ENCODE measurements at places on chromosomes 16 and 17.
A peak's percentile ranks its signal among the peaks of the same experiment; 100 is the strongest.

- DNase-seq: peak; percentile 69
Observed at GRCh38 chr17:44793885-44794842, 35.4 kb downstream of the ADAM11 start.

GRCh38 chr17:40454613-40454995 lies 11.4 kb downstream of the IGFBP4 start:
- DNase-seq: no peak

- no peak for DNase-seq
Observed at GRCh38 chr16:2495041-2495440, 18.7 kb upstream of the ATP6V0C start.

DNA sequence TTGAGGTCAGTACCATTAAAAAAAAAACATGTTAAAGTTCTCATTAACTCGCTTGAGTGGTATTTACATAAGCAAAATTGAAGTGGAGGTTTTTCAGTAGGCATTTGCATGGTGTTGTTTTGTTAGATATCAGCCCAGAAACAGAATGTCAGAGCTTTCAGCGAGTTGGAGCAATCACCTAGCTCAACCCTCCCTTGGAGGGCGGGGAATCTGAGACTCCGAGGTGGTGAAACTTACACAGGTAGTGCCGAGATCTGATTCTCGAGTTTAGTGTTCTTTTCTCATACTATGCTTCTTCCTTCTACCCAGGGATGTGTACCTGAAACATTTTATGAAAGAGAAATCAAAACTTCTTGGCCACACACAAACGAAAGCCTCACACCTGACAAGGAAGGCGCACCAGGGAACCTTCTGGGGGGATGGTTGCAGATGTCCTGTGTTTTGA lies 6.6 kb downstream of the SEC14L1 start:
- DNase-seq: no peak

DNA sequence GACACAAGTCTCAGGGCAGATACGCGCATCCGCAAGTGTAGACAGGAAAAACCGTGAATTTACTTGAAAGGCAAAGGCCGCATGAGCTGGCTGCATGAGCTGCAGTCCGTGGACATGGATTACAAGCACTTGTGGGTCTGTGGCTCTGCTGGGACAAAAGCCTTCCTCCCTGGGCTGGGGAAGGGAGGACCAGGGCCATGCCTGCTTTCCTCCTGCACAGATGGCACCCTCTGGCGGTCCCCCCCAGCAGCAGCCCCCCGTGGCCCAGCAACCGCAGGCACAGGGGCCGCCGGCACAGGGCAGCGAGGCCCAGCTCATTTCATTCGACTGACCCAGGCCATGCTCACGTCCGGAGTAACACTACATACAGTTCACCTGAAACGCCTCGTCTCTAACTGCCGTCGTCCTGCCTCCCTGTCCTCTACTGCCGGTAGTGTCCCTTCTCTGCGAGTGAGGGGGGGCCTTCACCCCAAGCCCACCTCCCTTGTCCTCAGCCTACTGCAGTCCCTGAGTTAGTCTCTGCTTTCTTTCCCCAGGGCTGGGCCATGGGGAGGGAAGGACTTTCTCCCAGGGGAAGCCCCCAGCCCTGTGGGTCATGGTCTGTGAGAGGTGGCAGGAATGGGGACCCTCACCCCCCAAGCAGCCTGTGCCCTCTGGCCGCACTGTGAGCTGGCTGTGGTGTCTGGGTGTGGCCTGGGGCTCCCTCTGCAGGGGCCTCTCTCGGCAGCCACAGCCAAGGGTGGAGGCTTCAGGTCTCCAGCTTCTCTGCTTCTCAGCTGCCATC lies 1.7 kb upstream of the MRPL12 start:
- DNase-seq: no peak

DNA sequence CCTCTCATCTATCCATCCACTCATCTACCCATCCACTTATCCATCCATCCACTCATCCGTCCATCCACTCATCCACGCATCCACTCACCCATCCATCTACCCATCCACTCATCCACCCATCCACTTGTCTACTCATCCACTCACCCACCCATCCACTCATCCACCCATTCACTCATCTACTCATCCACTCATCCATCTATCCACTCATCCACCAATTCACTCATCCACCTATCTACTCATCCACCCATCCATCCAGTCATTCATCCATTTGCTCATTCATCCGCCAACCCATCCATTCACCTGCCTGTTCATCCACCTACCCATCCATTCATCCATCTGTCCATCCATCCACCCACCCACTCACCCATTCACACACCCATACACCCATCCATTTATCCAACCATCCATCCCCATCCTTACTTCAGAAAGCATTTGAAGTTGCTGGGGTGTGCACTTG lies 329.6 kb downstream of the SEC14L1 start:
- DNase-seq: no peak

GRCh38 chr16:67594956-67595355 lies 32.6 kb downstream of the CTCF start:
- no peak for DNase-seq

- no peak for DNase-seq
Observed at GRCh38 chr17:6912110-6913051, 80.9 kb upstream of the TEKT1 start.

- no peak for DNase-seq
Observed at GRCh38 chr17:7476494-7476893, 2.9 kb downstream of the ZBTB4 start.

GRCh38 chr17:22704674-22705073 lies 1012.4 kb downstream of the KCNJ18 start:
- DNase-seq: no peak

DNA sequence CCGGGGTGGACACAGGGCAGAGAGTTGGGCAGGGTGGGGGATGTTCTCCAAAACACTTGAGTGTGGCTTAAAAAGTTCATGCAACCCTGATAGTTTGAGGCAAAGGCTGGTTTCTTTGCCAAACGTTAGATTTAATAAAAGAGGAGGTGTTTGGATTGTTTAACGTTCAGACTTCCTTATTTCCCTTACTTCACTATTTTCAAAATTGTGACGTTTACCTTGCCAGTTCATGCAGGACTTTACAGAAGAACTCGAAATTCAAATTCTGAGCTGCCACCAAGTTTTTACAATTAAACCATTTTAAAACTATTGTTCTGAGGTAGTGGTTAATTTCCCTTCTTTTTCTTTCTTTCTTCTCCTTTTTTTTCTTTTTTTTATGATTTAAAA lies 5.5 kb downstream of the SEC14L1 start:
- DNase-seq: no peak

- no peak for DNase-seq
Observed at GRCh38 chr17:2688351-2689342, 22.9 kb downstream of the CLUH start.

GRCh38 chr17:44556832-44557606 lies at the start of gene FZD2:
Gene FZD2, plus strand, starts transcription at chr17:44557484. Its CDS starts 205 bp downstream, at chr17:44557689.
- peak; percentile 97 for DNase-seq

DNA sequence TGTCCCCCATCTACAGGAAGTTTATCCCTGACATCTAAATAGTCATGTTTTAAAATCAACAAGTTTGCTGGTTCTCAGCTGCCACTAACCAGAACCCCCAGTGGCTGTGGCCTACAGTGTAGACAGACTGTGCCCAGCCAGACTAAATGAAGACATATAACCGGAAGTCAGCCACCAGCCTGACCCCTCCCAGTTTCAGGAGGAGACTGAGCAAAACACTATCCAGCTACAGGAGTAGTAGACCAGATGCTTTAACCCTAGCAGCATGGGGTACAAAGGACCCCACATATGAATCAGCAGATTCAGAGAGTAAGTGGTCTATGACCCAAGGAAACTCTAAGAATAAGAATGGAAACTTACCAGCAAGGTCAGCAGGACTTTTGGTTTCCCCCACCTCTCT lies 83.4 kb downstream of the HIC1 start:
- DNase-seq: peak; percentile 29

GRCh38 chr16:23333034-23333579 lies 31.0 kb downstream of the SCNN1B start:
- peak; percentile 77 for DNase-seq

GRCh38 chr16:88706965-88707826 lies 893 bp downstream of the CTU2 start:
- no peak for DNase-seq

DNA sequence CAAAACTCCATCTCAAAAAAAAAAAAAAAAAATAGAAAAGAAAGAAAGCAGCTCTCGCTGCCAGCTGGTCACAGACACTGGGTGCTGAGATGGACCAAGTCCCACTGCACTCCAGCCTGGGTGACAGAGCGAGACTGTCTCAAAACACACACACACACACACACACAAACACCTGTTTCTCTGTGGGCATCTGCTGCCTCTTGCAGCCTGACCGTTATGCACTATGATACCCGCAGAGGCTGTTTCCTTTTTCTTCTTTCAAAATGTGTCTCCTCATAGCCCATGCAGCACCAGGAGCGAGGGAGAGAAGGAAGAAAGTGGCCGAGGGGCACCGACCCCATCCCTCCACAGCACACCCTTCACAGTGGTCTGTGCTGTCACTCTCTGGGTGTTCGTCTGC lies 36.9 kb upstream of the KLHDC4 start:
- no peak for DNase-seq

DNA sequence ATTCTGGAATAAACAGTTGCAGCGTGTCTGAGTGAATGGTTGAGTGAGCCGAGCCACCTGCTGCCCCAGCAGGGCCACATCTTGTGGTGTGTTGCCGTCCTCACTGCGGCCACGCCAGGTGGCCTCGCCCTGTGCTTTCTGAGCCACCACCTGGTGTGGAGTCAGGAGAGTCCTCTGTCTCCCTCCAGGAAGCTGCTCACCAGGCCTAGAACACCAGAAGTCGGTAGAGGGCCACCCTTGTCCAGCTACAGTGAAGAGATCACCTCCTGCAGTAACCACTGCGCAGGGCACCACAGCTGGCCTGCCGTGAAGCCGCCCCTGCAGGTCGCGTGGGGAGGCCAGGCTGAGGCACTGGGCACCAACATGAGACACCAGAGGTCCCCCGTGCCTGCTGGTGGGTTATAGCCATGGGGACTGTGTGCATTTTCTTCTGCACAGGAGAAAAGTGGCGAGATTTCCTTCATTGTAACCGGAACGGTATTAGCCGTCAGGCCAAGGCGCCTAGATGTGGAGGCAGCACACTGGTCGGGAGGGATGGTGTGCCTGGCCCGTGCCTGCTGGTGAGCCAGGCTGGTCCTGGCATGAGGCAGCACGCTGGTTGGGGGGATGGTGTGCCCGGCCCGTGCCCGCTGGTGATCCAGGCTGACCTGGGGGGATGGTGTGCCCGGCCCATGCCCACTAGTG lies 28.9 kb upstream of the FOXK2 start:
- peak; percentile 47 for DNase-seq

GRCh38 chr17:56956992-56957391 lies 3.9 kb downstream of the COIL start:
- DNase-seq: no peak

GRCh38 chr16:80147026-80147655 lies 393.7 kb upstream of the DYNLRB2 start:
- peak; percentile 12 for DNase-seq

- no peak for DNase-seq
Observed at GRCh38 chr16:28586466-28586865, 10.4 kb downstream of the SULT1A2 start.

- no peak for DNase-seq
Observed at GRCh38 chr17:60857556-60858080, 180.0 kb downstream of the BCAS3 start.

- DNase-seq: no peak
Observed at GRCh38 chr17:28982131-28982793, 23.6 kb downstream of the SEZ6 start.

DNA sequence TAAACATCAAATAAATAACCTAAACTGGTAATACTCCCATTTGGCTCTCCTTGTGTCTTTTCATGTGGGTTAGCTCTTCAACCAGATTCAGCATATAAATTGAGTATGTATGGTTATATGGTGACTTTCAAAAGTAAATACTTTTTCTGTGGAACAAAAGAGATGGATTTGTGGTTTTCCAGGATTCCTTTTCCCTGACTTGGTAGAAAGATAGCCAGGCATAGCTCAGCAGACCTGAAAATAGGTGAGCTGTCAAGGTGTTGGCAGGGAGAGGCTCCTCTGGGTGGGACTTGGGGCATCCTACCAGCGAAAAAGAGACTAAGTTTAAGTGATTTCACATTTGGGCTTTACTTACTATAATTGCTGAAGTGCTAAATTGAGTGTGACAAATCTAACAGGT lies 80.3 kb downstream of the FTO start:
- no peak for DNase-seq

DNA sequence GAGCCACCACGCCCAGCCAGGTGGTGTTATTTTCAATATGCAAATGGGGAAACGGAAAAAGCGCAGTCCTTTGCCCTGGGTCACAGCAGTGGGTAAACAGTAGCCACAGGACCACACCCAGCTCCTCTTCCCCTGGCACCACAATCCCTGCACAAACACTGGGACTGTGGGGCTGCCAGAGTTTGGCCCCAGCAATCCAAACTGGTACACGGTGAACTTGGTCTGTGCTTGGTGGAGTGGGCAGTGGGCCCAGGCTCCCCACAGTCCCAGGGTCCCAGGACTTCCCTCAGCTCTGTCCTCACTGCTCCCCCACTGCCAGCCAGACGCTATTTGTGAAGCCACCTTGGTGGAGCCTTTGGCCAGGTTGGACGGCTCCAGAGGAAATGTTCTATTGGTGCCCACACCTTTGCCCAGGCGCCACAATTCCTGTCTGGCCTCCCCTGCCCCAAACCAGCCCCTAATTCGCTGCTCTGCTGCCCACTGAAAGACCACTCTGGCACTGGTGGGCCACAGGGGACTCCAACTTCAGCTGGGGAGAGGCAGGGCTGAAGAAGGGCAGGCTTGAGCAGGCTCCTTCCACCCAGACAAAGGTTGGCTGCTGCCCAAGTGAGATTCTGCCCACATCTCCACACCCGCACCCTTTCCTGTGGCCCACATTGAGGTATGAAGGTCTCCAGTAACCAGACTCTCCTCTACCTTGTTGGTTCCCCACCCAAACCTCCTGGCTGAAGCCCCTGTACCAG lies 2.1 kb downstream of the CHAD start:
- DNase-seq: no peak

All from SJCRH30 (cell line).